ENCODE measurements at places on chromosomes 7 and 10.

DNA sequence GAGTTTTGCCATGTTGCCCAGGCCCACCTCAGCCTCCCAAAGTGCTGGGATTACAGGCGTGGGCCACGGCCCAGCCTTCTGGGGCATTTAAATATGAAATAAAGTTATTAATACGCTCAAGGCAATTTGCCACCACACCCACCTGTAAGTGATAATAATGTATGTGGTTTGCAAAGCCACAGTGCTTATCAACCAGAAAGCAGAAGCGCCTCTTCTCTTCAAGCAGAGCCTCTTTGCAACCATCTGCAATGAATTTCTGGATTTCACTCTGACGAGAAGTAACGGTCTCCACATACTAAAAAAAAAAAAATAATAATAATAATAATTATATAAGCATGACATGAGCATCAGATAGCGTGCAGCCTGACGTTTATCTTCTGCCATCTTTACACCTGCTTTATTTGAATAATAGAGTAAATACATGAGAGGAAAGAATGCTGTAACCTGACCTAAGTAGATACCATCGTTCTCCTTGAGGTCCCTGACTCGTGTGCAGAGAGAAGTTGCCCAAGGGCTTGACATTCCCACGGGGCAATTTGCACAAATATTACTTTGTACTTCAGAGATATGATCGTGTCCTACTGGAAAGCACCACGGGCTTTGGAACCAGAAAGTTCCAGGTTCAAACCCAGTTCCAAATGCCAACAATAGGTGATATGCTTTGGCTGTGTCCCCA, 34.0 kb downstream of the BRI3 start:
- no peak for DNase-seq

- no peak for DNase-seq
Observed at GRCh38 chr10:43065234-43065633, 11.6 kb upstream of the RET start.

- DNase-seq, result no peak
Observed at GRCh38 chr10:84078771-84079170, 60.5 kb upstream of the GHITM start.

DNA sequence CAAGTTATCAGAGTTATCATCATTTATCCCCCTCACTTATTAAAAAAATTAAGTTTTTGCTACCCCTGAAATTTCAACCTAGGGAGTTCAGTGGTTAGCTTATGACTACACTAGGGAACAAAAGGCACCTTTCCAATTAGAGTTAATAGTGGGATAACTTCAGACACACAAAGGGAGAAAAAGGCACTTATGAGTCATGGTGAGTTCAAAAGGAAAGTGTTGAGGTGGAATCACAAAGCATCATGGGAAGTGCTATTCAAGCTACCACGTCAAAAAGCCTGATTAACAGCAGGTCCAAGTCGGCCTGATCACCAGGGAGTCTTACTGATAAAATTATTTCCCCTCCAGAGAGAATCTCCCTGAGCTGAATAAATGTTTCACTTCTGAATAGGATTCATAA, 165.7 kb downstream of the C7orf25 start:
- no peak for DNase-seq

- no peak for DNase-seq
Observed at GRCh38 chr10:79417731-79418130, 27.7 kb downstream of the ZCCHC24 start.

DNA sequence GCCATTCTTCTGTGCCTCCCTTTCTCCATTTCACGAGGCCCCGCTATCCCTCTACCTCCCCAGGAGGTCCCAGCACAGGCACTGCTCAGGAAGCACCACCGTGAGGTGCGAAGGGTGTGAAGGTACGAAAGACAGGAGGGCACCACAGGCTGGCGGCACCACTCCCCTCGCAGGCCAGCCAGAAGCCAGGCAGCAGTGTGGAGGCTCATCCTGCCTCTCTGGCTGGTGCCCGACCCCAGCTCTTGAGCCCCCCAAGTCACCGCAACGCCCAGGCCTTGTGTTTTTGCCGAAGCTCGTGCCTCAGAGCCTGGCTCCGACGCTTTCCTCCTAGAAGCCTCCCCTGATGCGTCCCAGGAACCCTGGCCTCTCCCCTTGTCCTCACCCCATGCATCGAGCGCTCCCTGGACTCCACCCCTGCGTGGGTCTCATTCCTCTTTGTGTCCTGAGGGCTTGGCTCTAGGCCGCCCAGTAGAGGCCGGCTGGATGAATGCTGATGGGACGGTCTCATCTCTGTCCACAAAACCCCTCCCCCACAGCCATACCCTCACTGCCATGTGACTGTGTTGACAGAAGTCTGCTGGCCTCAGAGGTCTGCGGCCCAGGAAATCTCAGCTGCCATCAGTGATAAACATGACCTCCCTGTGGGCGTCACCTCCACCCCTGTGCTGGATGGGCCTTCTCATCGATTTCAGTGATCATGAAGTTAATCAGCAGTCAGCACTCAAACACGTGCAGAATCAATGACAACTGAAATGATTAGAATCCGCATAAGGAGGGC, 19.3 kb downstream of the BRI3 start:
- DNase-seq, result no peak

GRCh38 chr7:103919272-103919868, 70.1 kb downstream of the RELN start:
- no peak for DNase-seq

- DNase-seq, result no peak
Observed at GRCh38 chr7:110224643-110225042, 866.3 kb upstream of the LRRN3 start.

- no peak for DNase-seq
Observed at GRCh38 chr7:130881091-130881798, 147.2 kb upstream of the KLF14 start.

GRCh38 chr10:1483826-1484225, 253.5 kb downstream of the ADARB2 start:
- no peak for DNase-seq

GRCh38 chr10:102493771-102494170, 8.7 kb downstream of the ACTR1A start:
- DNase-seq, result no peak

- DNase-seq, result no peak
Observed at GRCh38 chr7:85750454-85750949, 563.6 kb upstream of the SEMA3D start.

GRCh38 chr7:140989068-140989467, 25.7 kb downstream of the MRPS33 start:
- no peak for DNase-seq

DNA sequence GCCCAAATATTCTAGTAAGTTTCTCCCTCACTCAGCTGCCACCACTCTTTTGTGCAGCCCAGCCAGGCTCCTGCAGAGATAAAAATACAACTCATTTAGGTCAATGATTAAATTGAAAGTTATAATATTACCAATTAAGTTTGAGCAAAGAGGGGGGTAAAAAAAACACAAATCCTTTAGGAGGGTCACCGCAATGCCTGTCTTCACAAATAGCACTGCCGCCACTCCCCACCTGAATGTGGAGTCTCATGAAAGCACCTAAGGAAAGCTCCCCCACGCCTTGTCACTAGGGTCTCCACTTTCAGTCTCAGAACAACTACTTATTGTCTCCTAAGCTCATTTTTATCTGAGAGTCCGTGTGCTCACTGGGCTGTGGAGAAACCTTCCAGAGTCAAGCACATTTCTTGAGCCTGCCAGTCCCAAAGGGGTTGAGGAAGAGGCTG, 148.7 kb downstream of the FGFR2 start:
- no peak for DNase-seq

DNA sequence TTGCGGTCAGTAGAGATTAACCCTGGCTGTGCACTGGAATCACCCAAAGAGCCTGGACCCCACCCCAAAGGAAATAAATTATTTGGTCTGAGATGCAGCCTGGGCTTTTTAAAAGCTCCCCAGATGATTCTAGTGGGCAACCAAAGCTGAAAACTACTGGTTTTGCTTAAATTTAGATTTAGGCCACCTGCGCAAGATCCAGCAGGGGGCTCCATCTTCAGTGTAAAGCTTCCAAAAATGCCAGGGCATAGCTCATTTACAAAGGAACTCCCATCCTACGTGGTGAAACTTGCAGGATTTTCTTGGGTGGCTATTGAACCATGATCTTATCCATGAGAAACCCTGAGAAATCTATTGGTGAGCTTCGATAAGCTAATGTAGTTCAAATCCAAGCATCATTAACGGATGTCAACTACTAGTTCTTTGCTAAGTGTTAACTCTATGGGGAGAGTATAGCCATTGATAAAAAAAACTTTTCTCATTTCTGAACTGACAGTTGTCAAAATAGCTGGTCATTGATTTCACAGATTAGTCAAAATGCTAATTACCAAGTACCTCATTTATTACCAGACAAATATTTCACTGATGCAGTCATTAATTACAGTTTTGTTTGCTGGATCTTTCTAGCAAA, 315.3 kb downstream of the LHFPL3 start:
- DNase-seq, result no peak

- DNase-seq, result no peak
Observed at GRCh38 chr7:103348452-103348851, 1.0 kb downstream of the PSMC2 start.

DNA sequence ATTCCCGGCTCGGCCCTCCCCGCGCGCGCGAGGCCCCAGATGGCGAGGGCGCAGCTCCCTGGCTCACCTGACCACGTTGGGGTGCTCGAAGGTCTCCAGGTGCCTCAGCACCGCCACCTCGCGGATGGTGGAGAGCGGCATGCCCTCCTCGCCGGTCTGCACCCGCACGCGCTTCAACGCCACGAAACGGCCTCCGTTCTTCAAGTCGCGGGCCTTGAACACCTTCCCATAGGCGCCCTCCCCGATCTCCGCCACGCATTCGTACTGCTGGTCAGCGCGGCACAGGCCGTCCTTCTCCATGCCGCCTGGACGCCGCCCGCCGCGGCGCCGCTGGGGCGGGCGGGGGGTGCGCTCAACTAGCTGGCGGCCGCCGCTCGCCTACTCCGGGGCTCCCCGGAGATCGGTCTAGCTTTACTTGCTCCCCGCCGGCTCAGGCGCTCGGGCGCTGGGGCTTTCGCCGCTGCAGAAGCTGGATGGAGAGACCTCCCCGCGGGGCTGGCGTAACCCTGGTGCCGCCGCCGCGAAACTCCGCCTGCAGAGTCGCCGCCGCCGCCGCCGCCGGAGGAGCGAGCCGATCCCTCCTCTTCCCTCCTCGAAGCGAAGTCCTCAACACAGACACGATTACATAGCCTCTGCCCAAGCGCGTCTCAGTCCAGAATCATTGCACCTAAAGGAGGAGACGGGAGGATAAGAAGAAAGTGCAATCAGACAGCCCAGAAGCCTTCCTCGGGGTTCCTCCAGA, 3.2 kb downstream of the CDK6 start:
- DNase-seq, result no peak

- DNase-seq, result no peak
Observed at GRCh38 chr10:70477661-70478162, 855 bp upstream of the PALD1 start.

GRCh38 chr7:133348250-133348649, 95.4 kb downstream of the EXOC4 start:
- no peak for DNase-seq

DNA sequence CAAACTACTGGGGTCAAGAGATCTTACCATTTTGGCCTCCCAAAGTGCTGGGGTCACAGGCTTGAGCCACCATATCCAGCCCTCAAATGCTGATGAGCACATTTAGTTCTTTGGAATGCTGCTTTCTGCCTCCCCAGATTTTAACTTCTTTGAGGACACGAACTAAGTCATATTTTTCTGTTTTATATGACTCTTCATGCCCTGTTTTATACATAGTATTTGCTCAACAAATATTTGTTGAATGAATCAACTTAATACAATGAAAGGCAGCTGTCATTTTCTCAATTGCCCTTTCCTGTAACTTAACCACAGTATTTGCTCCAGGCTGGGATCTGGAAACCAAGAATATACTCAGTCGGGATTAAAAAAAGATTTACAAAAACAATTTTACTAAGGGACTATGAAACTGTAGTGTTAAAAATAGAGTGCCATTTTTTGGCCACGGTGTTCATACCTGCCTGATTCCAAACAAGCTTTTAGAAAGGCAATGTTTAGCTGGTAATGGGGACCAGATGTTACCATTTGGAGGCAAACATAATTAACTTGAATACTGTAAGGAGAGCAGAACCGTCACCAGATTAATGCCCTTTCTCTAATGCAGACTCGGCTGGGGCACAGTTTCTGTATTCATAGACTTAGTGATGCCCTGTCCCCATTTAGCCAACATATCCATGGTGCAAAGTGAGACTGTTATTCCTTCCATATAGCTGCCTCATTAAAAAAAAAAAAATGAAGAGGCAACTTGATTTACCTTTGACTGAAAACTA, 117.6 kb downstream of the NRP1 start:
- DNase-seq, result no peak

DNA sequence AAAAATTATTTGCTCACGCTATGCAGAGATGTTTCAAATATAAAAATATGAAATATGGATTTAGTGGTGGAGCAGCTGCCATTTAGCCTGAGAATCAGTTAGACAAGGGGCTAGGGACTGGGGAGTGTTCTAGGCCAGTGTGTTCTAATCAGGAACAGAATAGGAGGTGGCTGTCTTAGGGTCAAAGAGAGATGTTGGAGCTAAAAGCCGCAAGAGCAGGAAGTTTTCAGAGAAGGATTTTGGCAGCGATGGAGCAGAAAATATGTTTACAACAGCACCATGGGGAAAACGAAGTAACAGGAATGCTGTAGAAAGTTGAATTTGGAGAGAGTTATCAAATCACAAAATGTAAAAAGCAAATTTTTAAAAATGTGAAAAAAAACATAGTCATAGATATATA, 314.0 kb upstream of the SEMA3A start:
- DNase-seq, result no peak

DNA sequence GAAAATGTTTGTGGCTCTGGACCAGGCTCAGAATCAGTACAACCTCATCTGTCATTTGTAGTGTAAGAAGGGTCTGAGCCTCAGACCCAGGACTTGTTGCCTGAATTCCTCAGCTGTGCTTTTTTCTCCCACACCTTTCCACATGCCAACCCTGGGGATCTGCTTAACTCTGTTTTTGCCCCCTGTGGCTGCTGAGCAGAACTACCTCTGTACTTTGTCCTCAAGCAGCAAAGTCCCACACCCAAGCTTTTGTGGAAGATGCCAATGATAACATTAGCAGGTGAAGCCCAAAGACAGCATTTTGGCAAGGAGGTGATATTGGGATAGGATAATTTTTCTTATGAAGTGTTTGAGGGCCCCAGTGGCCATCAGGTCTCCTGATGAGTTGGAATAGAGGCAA, 5.8 kb upstream of the CYP2C18 start:
- no peak for DNase-seq

GRCh38 chr10:3293581-3294431, 121.2 kb upstream of the PITRM1 start:
- DNase-seq, result no peak
